ENCODE measurements at places on chromosomes 4 and X. TPM values are rescaled to one million over a fixed set of nuclear protein-coding genes. Genes with fewer than 3 reads are reported as not detected.

Gene RAB41
- total RNA-seq = not detected

- peak; percentile 7 for DNase-seq
Observed at GRCh38 chrX:85109235-85109634, 105.6 kb downstream of the APOOL start.

Gene RNF175
- not detected for total RNA-seq

DNA sequence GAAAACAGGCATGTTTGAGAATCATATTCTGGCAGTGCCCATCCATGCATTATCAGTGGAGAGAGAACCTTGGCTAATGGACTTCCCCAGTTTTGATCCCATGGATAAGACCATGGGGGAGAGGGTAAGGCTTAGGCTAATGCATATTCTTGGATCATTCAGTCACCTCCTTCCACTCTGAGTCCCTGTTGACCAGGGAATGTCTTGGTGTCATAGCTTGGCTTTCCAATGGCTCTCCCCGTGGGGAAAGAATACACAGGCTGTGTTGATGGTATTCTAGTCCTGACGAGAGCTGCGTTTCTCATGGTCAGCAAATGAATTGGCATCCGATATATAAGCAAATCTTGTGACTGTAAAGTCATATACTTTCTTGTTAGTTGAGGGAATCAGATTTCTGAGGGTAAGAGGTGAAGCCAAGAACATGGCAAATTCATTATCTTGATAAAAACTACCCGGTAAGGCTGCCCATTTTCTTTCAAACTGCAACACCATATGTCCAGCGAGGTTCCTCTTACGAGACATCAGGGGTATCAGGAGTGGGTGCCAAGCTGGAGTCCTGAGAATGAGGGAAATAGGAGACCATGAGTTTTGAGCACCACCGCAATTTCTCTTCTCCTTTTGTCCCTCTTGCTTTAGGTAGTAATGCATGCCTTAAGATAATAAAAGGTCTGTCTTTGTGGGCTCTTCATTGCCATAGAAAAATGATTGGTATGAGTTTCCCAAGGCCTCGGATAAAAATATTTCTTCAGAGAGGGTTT is 18.0 kb downstream of the RHOH start:
- DNase-seq = no peak

Gene RNF113A
- 24.2 TPM for total RNA-seq

Gene CCKAR
- total RNA-seq = not detected

DNA sequence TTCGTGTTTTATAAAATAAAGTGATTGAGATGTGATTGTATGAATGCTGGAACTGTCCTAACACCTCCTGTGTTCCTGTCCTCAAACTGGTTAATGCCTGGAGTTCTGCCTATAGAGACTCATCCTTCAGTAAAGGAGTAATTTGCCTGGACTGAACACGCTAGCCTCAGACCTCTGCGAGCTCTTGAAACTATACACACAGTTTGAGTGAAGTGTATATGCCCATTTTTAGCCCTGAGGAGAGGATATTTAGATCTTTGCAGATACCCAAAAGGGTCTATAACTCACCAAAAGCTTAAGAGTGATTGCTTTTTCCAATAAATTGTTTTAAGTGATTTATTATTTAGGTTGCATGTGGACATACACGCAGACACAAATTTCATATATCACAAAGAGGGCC is 29.9 kb upstream of the STIM2 start:
- no peak for DNase-seq

DNA sequence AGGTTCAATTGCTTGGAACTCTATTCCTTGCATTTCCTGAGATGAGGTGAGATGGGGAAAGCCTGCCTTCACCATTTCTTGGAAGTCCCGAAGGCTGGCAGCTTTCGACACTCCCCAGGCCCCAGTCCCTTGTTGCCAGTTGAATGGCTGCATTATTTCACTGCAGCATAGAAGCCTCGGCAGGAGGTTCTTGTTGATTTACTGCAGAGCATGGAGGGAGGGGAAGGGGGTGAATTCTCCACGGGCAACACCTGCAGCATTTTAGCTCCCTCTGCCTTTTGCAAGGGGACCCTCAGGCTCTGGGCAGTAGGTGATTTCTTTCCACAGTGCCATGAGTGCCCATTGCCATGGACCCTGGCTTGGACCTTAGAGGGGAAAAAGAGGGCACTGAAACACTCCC is 10.7 kb upstream of the BCLAF3 start:
- DNase-seq = no peak

GRCh38 chr4:147076179-147076578 is 130.5 kb upstream of the TTC29 start:
- no peak for DNase-seq

GRCh38 chr4:15963576-15963975 is 601 bp upstream of the FGFBP2 start:
- DNase-seq = no peak

Gene HSFX3
- total RNA-seq = not detected

- DNase-seq = no peak
Observed at GRCh38 chr4:52576961-52577623, 82.0 kb downstream of the USP46 start.

DNA sequence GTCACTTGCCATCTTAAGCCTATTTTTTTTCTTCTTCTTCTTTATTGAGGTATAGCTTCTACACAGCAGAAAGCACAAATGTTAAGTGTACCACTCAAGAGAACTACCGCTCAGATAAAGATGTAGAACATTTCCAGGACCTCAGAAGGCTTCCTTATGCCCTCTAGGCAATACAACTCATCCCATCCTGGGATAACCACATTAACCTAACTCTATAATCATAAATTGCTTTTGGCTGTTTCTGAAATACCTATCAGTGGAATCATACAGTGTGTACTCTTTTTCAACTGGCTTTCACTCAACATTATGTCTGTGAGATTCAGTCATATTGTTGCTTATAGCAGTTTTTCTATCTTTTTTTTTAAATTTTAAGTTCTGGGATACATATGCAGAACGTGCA is 51.7 kb downstream of the ARFIP1 start:
- no peak for DNase-seq

Gene STPG2
- total RNA-seq = not detected

DNA sequence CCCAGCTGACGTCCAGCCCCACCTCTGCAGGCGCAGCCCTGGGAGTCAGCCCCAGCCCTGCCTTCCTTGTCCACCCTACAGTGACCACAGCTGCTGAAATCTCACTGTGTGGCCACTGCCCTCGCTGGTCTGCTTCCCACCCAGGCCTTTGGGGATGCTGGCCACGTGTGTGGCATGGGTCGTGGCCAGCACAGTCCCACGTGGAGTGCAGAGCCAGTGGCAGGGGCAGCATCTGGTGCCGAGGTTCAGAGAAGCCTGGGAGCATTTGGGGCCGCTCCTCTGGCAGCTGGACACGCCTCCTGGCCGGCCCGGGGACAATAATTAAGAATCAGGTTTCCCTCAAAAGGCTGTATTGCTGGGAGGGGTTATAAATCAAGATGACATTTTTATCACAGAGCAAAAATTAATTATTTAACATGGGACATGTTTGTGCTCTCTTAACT is 92.1 kb downstream of the HMX1 start:
- DNase-seq = no peak

Gene RNF150
- 0.75 TPM for total RNA-seq

- no peak for DNase-seq
Observed at GRCh38 chrX:72110051-72110875, 21.5 kb downstream of the RTL5 start.

- no peak for DNase-seq
Observed at GRCh38 chr4:136583567-136583966, 948.7 kb downstream of the PCDH18 start.

Gene AR
- total RNA-seq = 3.4 TPM

GRCh38 chrX:74293343-74293946 is 10.5 kb upstream of the ZCCHC13 start:
- DNase-seq = peak; percentile 57

DNA sequence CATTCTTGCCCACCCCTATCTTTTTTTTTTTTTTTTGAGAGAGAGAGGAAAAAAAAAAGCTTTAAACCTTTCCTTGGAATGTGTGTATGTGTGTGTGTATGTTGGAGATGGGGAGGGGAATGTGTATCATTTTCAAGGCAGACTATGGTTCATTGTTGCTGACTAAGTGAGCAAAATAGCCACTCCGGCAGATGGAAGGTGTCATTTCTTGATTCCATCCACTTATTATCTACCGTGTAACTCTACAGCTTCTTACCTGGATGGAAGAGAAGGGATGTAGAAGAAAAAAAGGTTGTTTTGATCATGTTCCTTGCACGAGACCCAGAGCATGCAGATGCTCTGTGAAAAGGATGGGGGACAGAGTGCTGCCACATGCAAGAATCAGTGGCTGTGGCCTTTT is 5.9 kb upstream of the GK2 start:
- no peak for DNase-seq

Measured in PC-9 (cell line).